Stimulated activated CD4-positive, alpha-beta T cell treated with anti-CD3 and anti-CD28 coated beads, Interleukin-1b, Interleukin-23, amount 100 ng/mL, for 1 hour (primary cell): ENCODE measurements at places on chromosomes 7 and 10.

DNA sequence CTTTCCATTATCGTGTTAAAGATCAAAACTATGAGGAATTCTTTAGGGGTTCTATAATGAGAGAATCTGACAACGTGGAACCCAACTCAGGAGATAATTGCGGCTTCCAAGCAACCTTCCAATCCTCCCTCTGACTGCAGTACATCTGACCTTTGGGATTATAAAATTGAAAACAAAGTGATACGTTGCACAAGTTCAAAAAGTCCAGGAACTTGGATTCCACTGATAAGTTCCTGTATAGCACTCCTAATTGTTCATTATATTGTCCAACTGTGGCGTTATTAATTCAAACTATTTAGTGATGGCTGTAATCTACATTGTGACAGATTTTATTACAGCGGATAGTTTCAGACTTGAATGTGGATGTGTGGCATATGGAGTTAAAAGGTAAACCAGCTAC is 15.4 kb downstream of the MALRD1 start:
- no peak for DNase-seq

DNA sequence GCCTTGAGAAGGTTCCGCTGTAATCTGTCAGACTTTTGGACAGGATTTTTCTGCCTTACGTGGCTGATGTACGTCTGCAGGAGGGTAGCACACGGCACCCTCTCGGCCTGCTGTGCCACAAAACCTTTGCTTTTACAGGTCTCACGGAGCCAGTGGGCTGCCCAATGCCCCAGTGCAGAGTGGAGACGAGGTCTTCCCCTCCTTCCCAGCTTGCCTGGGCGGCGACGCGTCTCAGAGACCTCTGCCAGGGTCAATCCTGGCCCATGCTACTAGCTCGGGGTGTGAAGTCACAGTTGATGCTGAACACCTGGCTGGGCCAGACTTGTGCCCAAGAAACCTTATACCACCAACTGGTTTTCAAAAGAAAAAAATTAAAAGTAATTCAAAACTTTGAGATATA is 526.4 kb downstream of the DNAJB6 start:
- no peak for DNase-seq

DNA sequence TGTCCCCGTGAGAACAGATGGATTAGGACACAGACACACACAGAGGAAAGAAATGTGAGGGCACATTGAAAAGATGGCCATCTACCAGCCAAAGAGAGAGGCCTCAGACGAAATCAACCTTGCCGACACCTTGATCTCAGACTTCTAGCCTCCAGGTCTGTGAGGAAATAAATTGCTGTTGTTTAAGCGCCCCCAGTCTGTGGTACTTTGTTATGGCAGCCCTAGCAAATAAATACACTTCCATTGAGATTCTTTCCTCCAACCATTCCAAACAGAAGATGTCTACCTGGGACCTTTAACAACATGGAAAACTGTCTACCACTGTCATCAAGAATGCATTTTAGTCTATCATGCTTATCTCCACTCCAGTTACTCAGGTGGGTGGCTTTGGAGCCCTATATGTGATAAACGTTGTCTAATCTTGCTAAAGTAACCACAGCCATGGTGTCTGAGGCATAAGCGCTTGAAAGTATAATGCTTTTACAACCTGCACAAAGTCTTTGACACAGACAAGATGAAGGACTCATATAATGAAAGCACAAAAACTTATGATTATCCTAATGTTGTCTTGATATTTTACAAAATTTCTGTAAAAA is 244.3 kb downstream of the MTERF1 start:
- no peak for DNase-seq

DNA sequence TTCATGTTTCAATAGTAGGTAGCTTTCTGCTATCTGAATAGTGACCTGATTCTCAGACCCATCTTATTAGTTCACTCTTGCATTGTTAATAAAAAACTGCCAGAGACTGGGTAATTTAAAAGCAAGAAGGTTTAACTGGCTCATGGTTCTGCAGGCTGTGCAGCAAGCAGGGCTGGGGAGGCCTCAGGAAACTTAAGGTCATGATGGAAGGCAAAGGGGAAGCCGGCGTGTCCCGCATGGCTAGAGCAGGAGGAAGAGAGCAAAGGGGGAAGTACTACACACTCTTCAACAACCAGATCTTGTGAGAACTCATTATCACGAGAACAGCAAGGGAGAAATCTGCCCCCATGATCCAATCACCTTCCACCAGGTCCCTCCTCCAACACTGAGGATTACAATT is 185.2 kb upstream of the PITRM1 start:
- DNase-seq: no peak

DNA sequence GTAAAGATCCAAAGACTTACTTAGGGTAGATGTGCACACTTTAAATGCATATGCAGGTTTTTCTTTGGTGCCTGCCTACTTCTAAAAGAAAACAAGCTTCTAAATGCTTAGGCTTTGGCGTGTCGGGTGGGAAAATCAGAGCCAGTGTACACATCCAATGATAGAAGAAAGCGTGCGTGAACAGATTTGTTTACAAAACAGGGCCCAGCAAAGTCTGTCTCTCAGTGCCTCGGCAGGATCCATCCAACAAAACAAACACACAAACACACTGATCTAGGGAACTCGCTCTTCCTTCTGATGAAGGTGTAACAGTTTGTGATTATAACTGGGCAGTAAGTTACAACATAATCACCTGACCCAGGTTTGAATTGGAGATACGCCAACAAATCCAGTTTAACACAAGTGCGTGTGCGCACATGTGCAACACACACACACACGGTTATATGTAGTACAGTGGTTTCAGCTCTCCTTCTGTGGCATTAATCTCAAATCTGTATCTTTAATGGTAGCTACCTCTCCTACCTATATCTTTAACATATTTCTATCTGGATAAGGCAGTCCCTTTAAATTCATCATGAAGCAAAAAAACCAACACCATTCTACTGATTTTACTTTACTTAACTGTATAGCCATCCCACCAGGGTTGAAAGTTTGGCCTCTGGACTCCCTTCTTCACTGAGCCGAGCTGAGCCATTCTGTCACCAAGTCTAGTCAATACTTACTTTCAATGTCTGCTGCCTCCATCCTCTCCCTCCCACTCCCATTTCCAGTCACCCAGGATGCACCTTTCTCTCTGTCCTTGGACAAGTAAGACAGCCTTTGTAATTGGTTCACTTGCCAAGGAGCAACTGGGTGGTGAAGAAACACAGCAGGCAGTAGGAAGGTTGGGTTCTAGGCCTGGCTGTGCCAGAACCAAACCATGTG is 184.4 kb upstream of the KLF14 start:
- DNase-seq: no peak

GRCh38 chr10:44173608-44173894 is 211.3 kb downstream of the CXCL12 start:
- DNase-seq: no peak

GRCh38 chr10:92753865-92754264 is 64.1 kb downstream of the HHEX start:
- no peak for DNase-seq

GRCh38 chr7:151566897-151567320 is 47.2 kb upstream of the RHEB start:
- no peak for DNase-seq

GRCh38 chr7:573933-574381 is 54.3 kb upstream of the PDGFA start:
- DNase-seq: no peak

DNA sequence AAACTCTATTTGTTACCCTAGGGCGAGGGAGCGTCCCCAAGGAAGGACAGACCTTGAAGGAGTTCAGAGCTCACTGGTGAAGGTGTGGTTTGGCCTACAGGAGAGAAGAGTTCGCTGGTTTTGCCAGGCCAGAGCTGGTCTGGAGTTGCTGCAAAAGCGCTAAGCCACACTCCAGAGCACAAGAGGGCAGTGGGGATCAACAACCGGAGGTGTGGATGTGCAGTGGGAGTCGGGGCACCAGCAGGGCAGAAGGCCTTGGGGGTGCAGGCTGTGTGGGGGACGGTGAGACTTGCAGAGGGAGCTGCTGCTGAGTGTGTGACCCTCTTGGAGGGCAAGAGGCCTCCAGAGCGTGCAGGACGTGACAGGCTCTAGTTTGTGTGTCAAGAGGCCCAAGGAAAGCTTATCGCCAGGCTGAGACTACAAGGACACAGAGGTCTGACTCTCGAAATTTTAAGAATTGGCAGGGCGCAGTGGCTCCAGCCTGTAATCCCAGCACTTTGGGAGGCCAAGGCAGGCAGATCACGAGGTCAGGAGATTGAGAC is 14.3 kb upstream of the CUL1 start:
- no peak for DNase-seq

DNA sequence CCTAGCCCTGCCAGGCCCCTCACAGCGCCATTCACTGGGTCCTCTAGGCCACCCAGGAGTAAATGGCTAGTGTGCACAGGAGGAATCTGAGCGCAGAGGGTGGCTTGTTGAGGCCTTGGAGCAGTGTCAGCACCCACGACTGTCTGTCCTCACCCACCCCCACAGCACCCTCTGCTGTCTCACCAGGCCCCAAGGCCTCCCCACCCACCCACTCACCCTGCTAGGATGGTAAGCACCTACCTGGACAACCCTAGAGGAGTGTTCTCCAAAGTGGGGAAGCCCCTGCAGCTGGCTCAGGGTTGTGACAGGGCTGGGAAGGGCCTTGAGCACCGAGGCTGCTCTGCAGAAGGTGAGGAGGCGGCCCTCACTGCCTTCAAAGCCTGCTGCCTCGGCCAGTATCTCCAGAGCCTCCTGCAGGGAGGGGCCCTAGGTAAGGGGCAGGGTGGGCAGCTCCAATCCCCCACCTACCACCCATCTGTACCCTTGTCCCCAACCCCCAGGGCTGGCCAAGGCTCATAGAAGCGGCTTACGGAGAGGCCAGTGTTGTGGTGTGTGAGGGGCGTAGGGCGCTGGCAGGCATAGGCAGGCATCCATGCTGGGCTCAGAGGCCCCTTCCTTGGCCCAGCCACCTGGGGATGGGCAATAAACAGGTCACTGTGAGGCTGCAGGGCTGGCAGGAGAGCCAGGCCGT is 2.9 kb downstream of the POLM start:
- no peak for DNase-seq

GRCh38 chr10:26843736-26844135 is 17.0 kb downstream of the ABI1 start:
- no peak for DNase-seq

GRCh38 chr7:90251304-90251635 is 6.3 kb downstream of the CFAP69 start:
- no peak for DNase-seq

DNA sequence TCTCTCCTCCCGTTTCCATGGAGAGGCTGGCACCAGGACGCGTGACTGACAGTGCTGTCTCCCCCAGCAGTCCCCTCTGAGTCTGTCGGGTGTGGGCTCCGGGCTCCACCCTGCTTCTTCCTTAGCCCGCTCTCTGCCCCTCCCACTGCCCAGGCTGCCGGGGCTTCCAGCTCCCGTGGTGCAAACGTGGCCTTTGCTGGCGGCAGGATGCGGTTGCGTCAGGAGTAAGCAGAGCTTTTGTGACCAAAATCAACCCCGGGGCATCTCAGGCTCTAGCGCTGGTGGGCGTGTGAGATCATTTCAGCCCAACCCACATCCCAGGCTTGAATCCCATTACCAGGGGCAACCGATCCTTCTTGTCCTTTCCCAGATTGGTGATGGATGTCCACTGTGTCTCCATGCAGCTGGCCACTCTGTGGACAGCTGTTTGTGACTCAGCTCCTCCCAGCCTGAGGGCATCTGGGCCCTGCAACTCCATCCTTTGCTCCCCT is 28.2 kb downstream of the PTPRE start:
- DNase-seq: no peak

- DNase-seq: no peak
These were observed 161.0 kb downstream of the SEM1 start for GRCh38 chr7:96548664-96549063.

GRCh38 chr7:3955026-3955425 is 654.0 kb downstream of the SDK1 start:
- DNase-seq: no peak

DNA sequence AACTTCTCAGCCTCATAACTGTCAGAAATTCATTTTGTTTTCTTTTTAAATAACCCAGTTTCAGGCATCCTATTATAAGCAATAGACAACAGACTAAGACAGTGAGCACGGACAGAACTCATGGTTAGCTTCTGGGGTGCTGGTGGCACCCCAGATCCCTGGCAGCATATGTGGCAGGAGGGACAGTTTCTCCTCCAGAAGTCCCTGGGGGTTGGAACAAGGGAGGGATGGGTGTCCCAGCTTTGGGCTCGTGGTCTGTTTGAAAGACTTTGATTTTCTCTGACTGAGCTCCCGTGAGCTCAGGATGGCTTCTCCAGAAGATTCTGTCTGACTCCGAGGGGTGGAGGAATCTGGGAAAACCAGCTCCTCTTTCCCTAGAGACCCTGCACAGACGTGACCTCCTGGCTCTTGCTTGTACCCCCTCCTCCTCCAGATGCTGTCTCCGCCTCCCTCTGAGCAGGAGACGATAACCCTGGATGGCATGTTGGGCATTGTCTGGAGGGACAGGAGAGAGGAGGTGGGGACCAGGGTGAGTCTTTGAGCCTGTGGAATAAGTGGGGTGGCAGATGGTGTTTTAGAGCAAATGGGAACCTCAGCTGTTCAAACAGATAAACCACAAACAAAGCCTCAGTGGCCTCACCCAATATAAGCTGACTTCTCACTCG is 421.1 kb downstream of the GLRX3 start:
- DNase-seq: no peak

- DNase-seq: no peak
These were observed 6.9 kb downstream of the PRKAR2B start for GRCh38 chr7:107051376-107051775.

GRCh38 chr7:28785041-28785995 is 172.8 kb downstream of the TRIL start:
- DNase-seq: no peak

GRCh38 chr10:73788864-73789658 is 3.7 kb downstream of the ZSWIM8 start:
- DNase-seq: no peak

GRCh38 chr10:68153473-68154210 is 44.4 kb downstream of the MYPN start:
- DNase-seq: no peak

DNA sequence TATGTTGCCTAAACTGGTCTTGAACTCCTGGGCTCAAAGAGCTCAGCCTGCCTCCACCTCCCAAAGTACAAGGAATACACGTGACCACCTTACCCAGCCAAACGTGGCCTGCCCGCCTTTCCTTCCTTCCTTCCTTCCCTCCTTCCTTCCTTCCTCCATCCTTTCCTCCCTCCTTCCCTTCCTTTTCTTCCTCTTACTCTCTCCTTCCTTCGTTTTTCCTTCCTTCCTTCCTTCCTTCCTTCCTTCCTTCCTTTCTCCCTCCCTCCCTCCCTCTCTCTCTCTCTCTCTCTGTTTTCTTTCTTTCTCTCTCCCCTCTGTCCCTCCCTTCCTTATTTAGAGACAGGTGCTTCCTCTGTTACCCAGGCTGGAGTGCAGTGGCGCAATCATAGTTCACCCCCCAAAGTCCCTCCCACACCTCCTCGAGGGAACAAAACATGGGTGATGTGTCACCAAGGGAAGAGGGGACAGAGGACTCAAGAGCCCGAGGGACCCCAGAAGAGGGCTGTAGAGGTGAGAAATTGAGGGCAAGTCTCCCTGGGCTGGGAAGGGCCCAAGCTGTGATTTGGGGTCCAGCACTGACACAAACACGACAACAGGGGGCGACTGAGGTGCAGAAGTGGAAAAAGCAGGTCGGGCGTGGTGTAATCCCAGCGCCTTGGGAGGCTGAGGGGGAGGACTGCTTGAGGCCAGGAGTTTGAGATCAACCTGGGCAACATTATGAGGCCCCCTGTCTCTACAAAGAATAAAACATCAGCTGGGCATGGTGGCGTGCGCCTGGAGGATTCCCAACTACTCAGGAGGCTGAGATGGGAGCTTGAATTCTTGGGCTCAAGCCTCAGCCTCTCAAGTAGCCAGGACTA is 28.1 kb downstream of the EPHB4 start:
- peak; percentile 16 for DNase-seq

- no peak for DNase-seq
These were observed 113.2 kb downstream of the CALCR start for GRCh38 chr7:93461350-93461749.

GRCh38 chr10:48455392-48456151 is 149.1 kb downstream of the MAPK8 start:
- no peak for DNase-seq
